ENCODE measurements at places on chromosomes 12 and 14. TPM values are rescaled to one million over a fixed set of nuclear protein-coding genes. Genes with fewer than 3 reads are reported as not detected.

CLEC4D gene
- not detected for total RNA-seq

MANSC4 gene
- 0.14 TPM for total RNA-seq

MANSC1 gene
- 43.6 TPM for total RNA-seq

TPH2 gene
- not detected for total RNA-seq

RTL1 gene
- not detected for total RNA-seq

CACNA1C gene
- total RNA-seq = not detected

BATF gene
- 1.7 TPM for total RNA-seq

LRRK2 gene
- total RNA-seq = 3.6 TPM

CNOT2 gene
- 201 TPM for total RNA-seq

TSHR gene
- total RNA-seq = not detected

FAM181A gene
- not detected for total RNA-seq

LTBR gene
- total RNA-seq = 81.8 TPM

All from thoracic aorta endothelial cell (primary cell).